HCEC 1CT (cell line): ENCODE measurements at places on chromosomes 6 and 20.

DNA sequence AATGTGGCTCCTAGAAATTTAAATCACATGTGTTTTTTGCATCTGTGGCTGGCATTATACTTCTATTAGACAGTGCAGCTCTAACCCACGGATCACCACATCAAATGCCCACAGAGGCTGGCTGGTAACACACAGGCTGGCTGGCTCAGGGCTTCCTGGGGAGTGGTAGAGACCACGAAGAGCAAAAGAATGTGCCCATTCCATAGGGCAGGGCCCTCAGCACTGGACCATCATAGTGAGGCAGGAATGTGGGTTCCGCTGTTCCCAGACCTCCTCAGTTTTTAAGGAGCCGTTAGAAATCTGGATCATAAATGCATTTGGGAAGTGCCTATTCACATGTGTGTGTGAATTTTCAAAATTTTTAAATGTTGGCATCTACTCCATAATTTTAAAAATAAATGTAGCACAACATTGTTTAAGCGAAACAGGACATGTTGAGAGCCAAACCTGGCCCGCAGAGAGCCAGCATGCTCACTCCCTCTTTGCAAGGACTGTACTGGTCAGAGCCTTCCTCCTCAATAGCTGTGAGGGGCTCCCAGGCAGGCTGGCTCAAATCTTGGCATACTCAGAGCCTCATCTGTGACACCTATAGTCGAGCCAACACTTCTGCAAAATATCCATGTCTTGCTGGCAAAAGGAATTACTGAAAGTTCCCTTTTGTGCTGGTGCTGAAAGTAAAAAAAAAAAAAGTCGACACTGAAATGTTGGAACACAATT lies 190.5 kb downstream of the FNDC1 start:
- no peak for DNase-seq

DNA sequence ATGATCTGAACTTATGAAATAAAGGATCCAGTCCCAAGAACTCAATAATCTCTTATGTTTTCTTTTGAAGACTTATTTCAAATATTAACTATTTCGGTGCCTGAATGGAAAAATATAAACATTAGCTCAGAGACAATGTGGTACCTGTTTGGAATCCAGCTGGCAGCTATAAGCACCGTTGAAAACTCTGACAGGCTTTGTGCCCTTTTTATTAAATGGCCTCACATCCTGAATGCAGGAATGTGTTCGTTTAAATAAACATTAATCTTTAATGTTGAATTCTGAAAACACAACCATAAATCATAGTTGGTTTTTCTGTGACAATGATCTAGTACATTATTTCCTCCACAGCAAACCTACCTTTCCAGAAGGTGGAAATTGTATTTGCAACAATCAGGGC lies 4.4 kb upstream of the KIAA0319 start:
- DNase-seq: no peak

GRCh38 chr20:49749625-49750024 lies 35.9 kb upstream of the B4GALT5 start:
- no peak for DNase-seq

DNA sequence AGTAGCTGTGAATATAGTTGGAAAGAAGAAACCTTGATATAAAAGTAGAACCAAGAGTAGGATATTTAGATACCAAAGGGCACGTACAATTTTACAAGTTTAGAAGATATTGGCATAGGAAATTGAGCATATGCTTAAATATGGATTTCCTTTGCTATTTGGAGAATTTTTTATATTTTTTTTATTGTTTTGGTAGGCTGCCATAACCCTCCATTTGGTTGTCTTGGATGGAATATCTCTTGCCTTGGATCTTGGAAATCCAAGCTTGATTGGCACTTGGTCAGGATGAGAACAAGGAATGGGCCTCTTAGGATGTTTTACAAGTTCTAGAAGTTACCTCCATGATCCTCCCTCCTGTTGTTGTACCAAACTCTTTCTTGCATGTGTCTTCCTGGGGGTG lies 297.1 kb downstream of the PRL start:
- DNase-seq: no peak

GRCh38 chr6:73481969-73482368 lies 20.4 kb downstream of the MTO1 start:
- no peak for DNase-seq

DNA sequence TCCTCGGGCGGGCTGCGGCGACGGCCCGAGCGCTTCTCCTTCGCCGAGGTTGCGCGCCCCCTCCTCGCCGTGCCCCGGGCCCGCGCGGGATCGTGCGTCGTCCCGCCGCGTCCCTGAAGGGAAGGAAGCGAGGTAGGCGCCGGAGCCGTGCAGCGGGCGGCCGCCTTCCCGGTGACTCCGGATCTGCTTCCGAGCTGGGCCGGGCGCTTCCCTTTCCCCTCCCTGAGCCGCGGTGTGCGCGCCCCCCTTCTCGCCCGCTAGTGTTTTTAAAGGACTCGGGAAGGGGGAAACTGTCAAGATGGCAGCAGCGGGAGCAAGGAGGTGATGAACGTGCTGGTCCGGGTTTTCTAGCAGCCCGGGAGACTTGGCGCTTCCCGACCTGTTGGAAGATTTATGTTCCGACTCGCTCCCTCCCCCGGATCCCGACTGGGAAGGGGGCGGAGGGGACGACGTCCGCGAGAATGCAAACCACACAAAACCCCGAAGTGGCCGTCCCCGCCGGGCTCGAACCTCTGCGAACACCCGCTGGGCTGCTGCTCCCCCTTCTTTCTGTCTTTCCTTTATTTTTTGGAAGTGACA lies 744 bp upstream of the FOXO3 start:
- DNase-seq: peak; percentile 60

DNA sequence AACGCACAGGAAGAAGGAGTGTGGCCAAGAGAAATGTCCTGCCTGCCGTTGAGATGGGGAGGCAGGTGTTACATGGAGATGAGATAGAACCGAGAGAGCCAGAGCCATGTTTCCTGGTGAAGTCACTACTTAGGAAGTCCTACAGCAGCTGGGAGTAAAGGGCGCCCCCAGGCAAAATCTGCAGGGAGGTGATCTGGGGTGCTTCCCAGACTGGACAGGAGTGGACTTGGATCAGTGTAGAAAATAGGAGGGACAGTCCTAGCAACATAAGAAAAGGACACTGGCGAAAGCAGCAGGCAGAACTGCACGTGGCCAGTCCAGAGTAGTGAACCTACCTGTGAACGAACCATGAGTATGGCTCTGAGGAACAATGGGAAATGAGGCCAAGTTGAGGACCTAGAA lies 85.3 kb downstream of the CD164 start:
- DNase-seq: no peak

DNA sequence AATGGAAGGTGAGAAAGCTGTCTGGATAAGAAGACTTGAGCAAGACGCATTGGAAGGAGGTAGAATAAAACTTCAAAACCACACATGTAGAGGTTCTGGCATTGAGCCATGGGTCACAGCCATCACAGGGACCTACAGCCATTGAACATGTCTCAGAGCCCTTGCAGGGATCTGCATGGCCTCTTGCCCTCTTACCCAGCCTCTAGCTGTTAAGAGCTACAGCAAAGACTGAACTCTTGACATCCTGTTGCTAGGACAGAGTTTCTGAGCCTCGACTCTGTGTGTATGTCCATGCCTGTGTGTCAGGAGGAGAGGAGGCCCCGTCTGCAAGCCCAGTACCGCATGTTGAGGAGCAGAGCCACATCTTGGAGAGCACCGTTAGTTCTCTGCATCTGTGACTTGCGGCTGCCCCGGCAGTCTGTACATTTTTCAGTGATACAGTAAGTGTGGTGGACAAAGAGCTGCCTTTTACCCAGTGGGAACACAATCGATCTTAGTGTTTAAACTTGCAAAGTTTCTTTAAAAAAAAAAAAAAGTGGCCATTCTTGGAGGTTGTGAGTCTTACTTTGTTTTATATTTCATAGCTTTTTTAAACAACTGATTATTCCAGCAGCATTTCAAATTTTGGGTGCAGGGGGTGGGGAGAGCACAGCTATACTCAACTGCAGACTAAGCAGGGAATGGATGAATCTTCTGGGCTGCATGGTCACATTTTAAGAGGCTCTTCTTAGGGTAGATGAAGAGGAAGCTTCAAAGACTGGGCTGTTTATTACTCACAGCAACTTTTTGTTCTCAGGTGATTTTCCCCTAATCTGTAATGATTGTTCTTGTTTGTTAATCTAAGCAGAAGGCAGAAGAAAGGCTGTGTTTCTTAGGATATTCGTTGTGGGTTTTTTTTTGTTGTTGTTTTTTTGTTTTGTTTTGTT lies 88.5 kb downstream of the TBC1D7 start:
- no peak for DNase-seq
